Heart right ventricle (tissue), 16 donors: ENCODE measurements at places on chromosomes 12 and 14. TPM values are rescaled to one million over a fixed set of nuclear protein-coding genes. Genes with fewer than 3 reads are reported as not detected.

The SERPINA9 gene
- not detected for polyA plus RNA-seq

DNA sequence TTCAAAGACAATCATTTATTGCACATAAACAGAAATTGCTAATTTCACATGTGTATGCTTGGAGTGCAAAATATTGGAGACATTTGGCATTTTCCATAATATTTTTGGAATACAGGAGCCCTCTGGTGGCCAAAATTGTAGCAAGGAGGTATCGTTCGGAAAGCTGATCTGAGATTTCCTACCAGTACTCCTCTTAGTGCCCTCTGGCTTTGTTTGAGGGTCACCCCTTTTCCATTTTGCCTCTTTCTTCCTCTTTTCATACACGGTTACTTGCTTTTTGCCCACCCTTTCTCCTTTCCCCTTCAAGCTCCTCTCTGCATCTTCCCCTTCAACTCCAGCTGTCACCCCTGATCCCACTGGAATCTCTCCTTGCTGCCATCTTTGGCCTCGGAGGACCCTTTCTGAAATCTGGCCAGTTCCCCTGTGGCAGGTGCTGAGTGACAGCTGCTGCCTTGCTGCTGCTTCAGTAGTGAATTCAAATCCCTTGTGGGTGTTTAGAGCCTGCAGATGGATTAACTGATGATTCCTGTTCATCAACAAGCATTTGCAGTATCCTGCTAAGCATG, 164.6 kb upstream of the PARP11 start:
- no peaks in the 10 kb centered on the region for H3K36me3 ChIP-seq
- no peaks in the 10 kb centered on the region for H3K4me1 ChIP-seq
- DNase-seq, result peak; percentile 56
- no peak overlapping the region for H3K4me3 ChIP-seq
- no peak overlapping the region for H3K27ac ChIP-seq

DNA sequence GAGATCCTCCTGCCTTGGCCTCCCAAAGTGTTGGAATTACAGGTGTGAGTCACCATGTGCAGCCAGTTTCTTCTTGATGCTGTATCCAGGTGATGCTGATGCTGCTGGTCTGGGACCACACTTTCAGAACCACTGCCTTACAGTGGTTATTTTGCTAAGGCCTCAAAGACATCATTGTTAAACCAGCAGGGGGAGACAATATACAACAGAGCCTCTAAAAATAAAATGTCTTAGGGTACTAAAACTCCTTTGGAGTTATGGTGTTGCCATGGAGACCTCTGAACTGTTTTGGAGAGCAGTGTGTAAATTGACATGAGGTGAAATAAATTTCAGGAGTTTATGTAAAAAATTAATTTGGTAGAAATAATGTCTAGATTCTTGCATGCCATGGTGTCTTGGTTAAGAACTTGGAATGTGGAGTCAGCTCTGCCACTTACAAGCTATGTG, 1.1 kb upstream of the ARG2 start:
- H3K4me3 ChIP-seq, result peak overlapping the region; percentile 73
- H3K4me1 ChIP-seq, result no peaks in the 10 kb centered on the region
- H3K36me3 ChIP-seq, result no peaks in the 10 kb centered on the region
- peak; percentile 35 for DNase-seq
- no peak overlapping the region for H3K27ac ChIP-seq

DNA sequence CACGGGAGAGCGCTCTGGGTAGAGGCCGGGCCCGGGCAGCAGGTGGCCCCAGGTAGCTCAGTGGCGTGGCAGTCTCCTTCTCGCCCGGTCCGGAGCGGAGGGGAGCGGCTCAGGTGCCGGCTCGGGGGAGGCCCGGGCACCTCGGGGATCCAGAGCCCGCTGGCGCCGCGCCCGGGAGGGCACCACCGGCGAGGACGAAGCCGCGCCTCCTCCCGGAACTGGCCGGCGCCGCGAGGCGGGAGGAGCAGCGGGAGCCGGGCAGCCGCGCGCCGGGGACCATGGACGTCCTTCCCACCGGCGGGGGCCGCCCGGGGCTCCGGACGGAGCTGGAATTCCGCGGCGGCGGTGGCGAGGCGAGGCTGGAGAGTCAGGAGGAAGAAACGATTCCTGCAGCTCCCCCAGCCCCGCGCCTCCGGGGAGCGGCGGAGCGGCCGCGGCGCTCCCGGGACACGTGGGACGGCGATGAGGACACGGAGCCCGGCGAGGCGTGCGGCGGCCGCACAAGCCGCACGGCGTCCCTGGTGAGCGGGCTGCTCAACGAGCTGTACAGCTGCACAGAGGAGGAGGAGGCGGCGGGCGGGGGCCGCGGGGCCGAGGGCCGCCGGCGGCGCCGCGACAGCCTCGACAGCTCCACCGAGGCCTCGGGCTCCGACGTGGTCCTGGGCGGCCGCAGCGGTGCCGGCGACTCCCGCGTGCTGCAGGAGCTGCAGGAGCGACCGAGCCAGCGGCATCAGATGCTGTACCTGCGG, 21.5 kb upstream of the GNS start:
- peaks cover 12% of the 10 kb centered on the region for H3K4me1 ChIP-seq
- no peaks in the 10 kb centered on the region for H3K27me3 ChIP-seq
- H3K4me3 ChIP-seq, result peak overlapping the region; percentile 61

- DNase-seq, result no peak
- H3K36me3 ChIP-seq, result no peaks in the 10 kb centered on the region
- no peak overlapping the region for H3K4me3 ChIP-seq
- H3K27me3 ChIP-seq, result no peaks in the 10 kb centered on the region
- no peak overlapping the region for H3K27ac ChIP-seq
These were observed 1058.9 kb downstream of the GALC start for GRCh38 chr14:86933958-86934595.

The MTA1 gene
- polyA plus RNA-seq, result 94.4 TPM

DNA sequence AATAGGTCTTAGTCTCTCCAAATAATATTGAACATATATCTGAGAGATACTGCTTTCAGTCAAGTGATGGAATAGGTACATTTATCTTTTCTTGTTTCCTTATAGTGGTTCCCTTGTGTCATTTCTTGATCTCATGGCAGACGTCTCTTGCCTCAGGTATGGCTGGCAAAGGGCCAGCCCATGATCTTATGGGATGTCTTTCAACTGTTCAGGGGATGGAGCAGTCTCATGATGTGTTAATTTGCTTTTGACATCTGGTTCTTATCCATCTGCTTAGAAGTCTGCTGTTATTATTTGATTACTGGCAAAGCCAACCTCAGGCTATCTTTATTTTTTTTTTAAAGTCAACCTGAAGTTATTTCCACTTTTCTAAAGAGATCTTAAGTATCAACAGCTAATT, 262.9 kb downstream of the TMEM117 start:
- no peaks in the 10 kb centered on the region for H3K4me1 ChIP-seq
- H3K4me3 ChIP-seq, result no peak overlapping the region
- DNase-seq, result no peak

The KLRG1 gene
- 3.3 TPM for polyA plus RNA-seq
